NCI-H774 (cell line): ENCODE measurements at places on chromosomes 4 and X.

GRCh38 chr4:126123611-126124325 lies 809.0 kb downstream of the FAT4 start:
- no peak for DNase-seq

DNA sequence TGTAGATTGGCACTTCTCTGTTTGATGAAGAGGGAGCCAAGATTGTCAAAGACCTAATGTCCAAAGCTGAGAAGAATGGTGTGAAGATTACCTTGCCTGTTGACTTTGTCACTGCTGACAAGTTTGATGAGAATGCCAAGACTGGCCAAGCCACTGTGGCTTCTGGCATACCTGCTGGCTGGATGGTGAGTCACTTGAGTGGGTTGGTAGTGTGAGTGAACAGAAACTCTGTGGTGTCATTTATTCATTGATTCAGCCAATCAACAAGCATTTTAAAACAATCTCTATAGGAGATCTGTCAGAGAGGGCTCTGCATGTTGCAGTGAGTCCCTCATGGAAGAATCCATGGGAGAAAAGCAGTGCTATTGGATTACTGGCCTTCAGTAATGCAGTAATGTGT lies 16.3 kb downstream of the TAF9B start:
- DNase-seq = no peak

GRCh38 chrX:16119353-16120220 lies 3.8 kb upstream of the GRPR start:
- DNase-seq = no peak

DNA sequence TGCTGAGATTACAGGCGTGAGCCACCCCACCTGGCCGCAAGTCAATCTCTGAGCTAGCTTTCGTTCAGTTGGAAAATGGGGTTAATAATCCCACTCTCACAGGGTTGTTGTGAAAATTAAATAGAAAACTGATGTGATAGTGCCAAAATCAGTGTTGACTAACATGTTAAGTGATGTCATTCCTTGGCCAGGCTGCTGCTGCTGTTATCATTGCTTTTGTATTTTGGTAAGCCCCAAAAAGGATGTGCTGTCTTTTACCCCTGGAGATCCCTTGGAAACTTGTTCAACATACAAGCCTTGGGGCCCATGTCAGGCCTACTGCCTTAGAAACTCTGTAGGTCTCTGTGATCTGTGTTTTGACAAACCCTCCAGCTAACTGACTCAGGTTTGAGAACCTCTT lies 106.3 kb downstream of the AFF1 start:
- no peak for DNase-seq

- no peak for DNase-seq
Measured at GRCh38 chr4:123352240-123352945, 44.2 kb upstream of the SPRY1 start.

DNA sequence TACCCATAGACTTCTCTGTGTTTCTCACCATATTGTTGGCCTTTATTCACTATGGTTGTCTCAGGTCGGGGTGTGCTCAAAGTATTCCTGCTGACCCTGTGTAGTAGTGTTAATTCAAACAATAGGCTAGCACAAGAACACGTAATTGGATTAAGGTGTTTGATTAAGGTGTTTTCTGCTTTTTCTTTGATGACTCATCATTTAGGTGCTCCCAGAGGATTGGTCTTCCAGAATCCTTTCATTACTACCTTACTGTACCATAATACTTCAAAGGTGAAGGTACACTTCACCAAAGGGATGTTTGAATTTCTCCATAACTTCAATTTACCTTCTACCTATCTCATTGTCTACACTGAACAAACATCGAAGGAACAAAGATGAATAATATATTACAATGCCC lies 121.7 kb upstream of the CCDC160 start:
- no peak for DNase-seq

GRCh38 chr4:20462426-20463175 lies 210.9 kb downstream of the SLIT2 start:
- DNase-seq = no peak

DNA sequence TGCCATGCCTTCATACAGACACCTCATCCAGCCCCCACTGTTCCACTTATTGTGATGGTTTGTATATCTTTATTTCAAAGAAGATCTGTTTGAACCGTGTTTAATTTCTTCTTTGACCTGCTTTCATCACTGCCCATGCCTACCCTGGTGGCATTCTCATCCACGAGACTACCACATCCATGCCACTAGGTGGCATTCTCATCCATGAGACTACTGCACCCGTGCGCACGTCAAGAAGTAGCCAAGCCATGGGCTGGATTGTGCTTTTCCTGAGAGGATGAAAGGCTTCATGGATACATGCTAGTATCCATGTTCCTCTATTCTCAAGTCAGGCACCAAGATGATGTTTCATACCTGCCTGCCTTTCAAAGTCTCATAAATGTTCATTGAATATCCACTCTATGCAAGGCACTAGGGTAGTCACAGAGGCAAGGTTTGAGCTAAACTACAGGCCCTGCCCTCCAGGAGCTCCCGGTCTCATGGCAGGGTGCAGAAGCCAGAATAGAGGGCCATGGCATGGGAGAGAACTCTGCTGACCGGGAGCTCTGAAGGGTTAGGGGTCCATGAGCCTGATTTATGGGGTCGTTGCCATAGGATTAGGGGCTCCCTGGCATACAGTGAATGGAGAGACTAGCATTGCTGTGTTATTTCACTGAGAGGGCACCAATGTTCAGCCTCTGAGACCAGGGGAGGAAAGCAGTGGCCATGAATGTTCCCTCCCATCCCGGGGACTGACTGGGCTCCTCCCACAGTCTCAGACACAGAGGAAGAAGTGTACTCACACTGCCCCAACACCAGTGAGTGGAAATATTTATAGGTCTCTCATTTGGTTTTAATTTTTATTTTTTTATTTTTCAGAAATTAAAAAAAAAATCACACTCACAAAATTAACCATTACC lies 24.8 kb upstream of the EOLA2 start:
- DNase-seq = peak; percentile 24

GRCh38 chrX:72121383-72121782 lies 10.3 kb downstream of the RTL5 start:
- no peak for DNase-seq

DNA sequence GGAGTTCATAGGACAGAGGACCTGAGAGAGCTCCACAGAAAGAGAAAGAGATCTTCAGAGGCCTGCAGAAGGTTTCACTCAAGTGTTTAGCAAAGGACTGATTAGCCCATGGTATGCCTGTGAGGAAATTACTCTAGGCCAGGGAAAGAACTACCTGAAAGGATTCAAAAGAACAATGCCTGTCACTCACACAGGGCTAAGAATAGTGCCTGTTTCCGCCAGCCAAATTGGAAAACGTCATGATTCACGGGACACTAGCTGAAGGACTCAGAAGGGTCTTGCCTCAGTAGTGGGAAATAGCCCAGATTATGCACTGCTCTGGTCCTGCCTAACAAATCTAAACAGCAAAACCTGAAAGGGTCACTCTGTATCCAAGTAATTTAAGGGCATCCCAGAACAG lies 21.1 kb downstream of the SYTL4 start:
- no peak for DNase-seq

DNA sequence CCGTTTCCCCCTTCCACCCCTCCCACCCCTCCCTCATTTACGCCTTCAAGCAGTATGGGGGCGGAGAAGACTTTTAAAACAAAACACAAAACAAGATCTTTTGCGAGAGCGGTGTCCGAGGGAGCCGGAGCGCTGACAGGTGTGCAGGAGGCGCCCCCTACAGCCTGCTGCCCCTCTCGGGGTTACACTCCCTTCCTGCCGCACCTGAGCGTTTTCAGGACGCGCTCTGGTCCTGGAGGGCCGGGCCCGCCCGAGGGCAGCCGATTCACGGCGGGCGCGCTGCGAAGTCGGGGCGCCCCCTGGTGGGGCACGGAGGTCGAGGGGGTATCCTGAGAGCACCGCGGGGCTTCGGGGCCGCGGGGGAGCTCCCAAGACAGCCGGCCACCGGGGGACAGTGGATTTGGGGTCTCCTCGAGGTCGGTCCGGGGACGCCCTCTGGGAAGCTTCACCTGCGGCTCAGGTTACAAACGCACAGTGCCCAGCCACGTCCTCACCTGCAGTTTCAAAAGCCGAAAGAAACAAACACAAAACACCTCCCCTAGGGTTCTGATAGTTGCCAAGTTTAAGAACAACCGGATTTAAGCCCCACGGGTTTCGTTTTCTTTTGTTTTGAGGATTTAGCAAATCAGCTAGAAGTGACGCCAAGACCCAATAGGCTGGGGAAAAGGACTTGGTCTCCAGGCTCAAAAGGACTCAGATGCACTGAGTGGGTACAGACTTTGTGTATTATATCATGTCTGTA lies 8.0 kb upstream of the NEUROG2 start:
- DNase-seq = peak; percentile 57

GRCh38 chr4:102250341-102250740 lies 94.9 kb downstream of the SLC39A8 start:
- no peak for DNase-seq

- peak; percentile 0 for DNase-seq
Measured at GRCh38 chrX:47831788-47832187, 4.9 kb upstream of the ZNF81 start.

- DNase-seq = no peak
Measured at GRCh38 chr4:10115271-10115796, 1.3 kb downstream of the WDR1 start.

GRCh38 chr4:8248091-8248490 lies 21.5 kb upstream of the HTRA3 start:
- DNase-seq = no peak

DNA sequence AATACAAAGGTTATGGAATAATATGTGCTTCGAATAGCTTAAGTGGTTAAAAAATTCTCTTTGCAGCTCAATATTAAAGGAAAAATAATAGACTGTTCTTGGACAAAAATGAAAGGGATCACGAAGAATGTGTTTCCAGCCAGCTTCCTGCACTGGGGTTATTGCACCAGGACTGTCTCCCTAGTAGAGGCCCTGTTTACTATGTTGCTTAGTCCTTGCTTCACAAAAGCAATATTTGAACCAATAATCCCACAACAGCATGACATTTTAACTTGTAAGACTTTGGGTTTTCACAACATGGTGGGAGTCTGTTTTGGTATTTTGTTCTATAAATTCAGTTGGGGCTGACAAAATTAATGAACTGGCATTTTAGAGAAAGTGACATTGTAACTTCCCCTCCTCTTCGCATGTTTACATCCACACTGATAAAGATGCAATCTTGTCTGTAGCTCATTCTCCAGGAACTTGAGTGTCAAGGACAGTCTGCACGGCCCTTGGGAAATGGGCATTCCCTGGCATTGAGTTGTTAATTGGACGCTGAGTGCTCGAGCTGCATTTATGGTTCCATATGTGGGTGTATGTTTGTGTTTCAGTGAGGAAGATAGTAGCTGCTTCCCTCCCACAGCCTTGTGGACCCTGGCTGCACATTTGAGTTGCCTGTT lies 39.0 kb downstream of the SHROOM2 start:
- no peak for DNase-seq

- DNase-seq = no peak
Measured at GRCh38 chr4:18422685-18423084, 401.1 kb upstream of the LCORL start.

- DNase-seq = no peak
Measured at GRCh38 chr4:7779432-7779768, 160.3 kb downstream of the AFAP1 start.

DNA sequence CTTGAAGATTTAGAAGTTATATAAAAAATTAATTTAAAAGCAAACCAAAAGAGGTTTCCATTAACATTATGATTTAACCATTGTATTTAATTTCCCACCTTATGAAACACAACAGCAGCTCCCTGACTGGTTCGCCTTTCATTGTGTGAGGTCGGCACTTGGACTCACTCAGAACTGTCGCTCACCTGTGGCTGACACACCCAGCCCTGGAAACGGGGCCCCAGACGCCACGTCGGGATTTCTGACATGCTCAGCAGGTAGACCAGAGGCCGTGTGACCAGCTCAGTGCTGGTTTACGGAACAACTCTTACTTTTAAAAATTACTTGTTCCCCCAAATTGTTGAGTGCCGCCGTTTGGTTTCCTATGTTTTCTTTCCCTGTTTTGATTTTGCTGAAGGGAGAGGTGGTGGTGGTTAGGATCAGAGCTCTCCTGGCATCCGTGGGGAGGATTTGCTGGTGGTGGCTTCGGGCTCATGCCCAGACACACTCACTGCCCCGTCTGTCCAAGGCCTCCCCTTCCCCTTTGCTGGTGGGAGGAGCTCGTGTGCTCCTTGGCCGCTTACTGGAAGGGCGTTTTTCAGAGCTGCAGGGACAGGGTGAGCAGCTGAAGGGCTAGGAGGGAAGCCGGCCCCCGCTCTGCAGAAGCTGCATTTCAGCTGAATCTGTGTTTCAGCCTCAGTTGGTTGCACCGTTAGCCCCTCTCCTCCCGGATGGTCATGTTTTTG lies 59.2 kb downstream of the CPLX1 start:
- DNase-seq = no peak

DNA sequence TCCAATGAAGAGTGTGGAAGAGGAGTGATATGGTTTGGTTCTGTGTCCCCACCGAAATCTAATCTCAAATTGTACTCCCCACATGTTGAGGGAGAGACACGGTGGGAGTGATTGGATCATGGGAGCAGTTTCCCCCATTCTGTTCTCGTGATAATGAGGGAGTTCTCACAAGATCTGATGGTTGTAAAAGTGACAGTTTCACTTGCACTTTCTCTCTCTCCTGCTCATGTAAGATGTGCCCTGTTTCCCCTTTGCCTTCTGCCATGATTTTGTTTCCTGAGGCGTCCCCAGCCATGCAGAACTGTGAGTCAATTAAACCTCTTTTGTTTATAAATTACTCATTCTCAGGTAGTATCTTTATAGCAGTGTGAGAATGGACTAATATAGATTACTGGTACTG lies 39.6 kb downstream of the FAM47C start:
- DNase-seq = no peak

- DNase-seq = no peak
Measured at GRCh38 chrX:20663336-20663735, 396.6 kb upstream of the RPS6KA3 start.

GRCh38 chrX:39067866-39068265 lies 266.6 kb downstream of the MID1IP1 start:
- no peak for DNase-seq

DNA sequence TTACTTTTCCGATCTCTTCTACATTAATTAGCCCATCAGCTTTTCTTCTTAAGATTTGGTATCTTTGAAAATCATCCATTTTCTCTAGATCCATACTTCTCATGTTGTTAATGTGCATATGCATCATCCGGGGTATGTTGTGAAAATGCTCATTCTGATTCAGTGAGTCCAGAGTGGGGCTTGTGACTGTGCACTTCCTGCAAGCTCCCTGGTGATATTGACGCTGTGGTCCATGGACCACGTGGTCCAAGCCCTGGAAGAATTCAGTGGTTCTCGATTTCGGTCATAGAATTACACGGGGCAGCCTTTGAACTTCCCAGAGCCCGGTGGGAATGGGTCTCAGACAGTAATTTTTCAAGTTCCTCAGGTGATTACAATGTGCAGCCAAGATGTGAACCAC lies 69.8 kb downstream of the ZFX start:
- DNase-seq = no peak

DNA sequence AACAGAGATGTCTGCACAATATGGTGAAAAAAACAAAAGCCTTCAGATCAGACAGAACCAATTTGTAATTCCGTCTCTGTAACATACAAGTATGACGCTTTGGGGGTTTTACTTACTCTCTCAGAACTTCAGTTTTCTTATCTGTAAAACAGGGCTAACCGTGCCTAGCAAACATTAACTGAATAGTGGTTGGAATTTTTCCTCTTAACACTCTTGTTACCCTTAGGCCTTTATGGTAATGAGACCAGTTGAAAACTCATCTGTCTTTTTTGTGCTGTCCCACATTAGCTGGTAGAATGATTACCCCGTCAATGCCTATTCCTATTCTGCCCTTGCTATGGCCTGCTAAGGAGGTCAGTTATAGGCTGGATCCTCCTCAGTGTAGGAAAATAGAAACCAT lies 4.5 kb upstream of the MYOZ2 start:
- DNase-seq = no peak

GRCh38 chr4:138967313-138967712 lies 48.3 kb upstream of the NOCT start:
- no peak for DNase-seq

GRCh38 chr4:83212041-83212851 lies 72.4 kb downstream of the COQ2 start:
- DNase-seq = peak; percentile 5
